Stimulated activated CD4-positive, alpha-beta T cell treated with anti-CD3 and anti-CD28 coated beads, Interleukin-4, amount 100 ng/mL, for 24 hours (primary cell): ENCODE measurements at places on chromosomes 12 and 14.

GRCh38 chr12:27622436-27623195 is 73.6 kb upstream of the REP15 start:
- no peak for DNase-seq

- no peak for DNase-seq
These were observed 24.3 kb downstream of the VRK1 start for GRCh38 chr14:96821501-96821900.

GRCh38 chr14:73757876-73758391 is 43.8 kb upstream of the PNMA1 start:
- no peak for DNase-seq

DNA sequence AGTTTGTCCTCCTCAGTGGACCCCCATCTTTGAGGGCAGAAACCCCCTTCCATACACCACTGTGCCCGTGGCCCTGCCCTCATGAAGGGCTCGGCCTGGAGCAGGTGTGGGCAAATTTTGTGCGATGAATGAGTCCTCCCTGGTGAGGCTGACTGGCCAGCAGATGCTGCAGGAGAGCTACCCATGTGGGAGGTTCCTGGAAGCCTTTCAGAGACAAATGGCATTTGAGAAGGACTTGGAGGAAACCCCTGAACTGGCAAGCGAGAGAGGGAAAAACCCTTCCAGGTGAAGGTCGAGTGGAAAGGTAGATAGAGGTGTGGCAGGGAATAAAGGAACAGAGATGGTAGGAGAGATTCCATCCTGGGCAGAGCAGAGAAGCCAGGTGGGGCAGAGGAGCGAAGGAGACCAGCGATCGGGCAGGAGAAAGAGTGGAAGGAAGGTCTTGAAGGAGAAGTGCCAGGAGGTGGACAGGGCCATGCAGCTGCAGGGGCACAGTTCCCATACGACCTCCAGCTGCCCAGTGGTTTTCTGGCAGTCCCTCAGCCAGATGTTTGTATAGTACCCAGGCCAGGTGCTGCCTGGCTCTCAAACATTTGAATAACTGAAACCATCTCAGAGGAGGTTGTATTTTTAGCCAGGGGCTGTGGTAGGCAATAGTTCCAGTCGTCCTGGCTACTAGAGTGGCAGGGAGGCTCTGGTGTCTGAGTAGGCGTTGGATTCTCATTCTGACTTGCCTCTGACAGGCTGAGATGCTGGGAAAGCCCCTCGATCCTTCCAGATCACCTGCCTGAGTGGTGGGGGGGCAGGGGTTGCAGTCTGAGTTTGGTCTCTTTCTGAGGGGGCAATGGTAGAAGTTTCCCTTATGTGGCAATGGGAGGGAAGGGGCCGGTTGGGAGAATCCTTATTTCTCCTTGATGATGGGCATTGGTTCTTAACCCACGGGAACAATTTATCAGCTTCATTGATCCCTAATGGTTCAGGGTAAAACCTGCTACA is 40.1 kb downstream of the FBXL14 start:
- DNase-seq = peak; percentile 56

GRCh38 chr12:13839365-13840336 is 141.8 kb downstream of the GRIN2B start:
- DNase-seq = no peak

- no peak for DNase-seq
These were observed 140.3 kb upstream of the FAR2 start for GRCh38 chr12:29008786-29009185.
